ENCODE measurements at places on chromosomes 7 and 10.

- DNase-seq: no peak
Observed at GRCh38 chr10:79348640-79348988, 1.3 kb downstream of the PPIF start.

DNA sequence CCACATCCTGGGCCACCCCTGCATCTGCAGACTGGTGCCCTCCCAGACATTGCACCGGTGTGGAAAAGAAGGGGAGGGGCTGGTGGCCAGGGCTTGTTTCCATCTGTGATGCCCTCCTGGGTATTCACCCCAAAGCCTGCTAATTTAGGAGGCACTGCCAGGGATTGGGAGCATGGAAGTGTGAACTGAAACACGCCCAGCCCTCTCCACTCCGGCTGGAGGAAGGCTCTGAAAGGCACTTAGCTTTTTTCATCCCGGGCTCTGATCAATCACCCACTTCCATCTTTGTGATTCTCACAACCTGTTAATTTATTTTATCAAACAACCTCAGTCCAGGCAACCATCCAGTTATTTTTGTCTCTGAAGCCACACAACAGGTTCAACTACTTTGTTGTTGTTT, 20.9 kb upstream of the CPXM2 start:
- no peak for DNase-seq

GRCh38 chr7:156234666-156235494, 405.7 kb upstream of the RNF32 start:
- no peak for DNase-seq

- DNase-seq: no peak
Observed at GRCh38 chr10:125160856-125161706, 718 bp upstream of the CTBP2 start.

DNA sequence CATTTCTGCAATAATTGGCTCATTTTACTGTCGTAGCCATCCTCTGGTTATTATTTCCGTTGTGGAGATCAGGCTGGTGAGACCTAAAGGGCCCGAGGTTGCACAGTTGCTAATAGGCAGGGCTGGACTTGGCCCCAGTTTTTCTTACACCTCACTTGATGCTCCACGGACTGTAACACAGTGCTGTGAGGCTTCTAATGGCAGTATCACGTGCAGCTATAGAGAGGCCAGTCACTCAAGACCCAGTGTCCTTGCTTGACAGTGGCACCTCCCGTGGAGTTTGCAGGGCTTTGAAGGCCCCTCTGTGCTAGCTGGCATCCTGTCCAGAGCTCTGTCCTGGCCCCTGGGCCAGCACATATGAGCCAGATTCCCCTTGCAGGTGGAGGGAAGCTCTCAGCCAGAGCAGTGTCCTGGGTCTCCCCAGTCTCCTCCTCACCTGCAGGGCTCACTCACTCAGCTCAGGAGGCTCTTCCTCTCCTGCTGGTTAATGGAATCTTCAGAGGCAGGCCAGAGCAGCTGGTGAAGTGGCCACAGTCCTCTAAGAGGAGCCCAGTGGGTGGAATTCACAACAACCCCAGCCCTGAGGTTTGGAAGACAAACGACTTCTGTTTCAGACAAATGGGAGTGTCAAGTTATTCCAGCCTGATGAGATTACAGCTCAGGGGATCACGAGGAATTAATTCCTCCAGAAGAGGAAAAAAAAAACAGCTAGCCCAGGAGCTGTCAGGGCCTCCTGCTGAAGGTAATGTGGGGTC, 114.2 kb upstream of the FAM180A start:
- DNase-seq: no peak

- no peak for DNase-seq
Observed at GRCh38 chr7:74526780-74527179, 73.1 kb downstream of the GTF2IRD1 start.

DNA sequence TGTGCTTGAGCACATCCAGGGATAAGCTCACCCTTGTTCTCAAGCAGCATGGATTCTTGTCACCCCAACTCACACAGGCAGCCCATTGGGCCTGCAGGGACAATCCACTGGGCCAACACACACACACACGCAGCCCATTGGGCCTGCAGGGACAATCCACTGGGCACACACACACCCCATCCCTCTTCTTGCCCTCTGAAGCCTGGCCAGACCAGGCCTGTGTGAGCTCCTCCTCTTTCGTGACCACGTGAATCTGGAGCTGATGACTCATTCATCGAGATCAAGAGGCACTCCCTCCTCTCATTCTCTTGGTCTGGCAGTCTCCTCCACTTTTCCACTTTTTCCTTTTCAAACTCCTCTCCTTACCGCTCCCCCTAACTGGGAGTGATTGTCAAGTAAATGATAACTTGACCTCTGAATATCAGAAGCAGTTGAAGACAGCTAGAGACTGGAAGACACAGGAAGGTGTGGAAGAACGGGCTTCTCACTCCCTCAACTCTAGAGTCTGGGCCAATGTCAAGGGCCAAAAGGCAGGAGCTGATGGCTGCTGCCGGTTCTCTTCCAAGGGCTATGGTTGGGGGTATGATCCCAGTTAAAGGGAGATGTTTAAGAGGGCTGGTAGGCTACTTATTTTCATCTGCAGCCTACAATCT, 89.7 kb downstream of the HIPK2 start:
- no peak for DNase-seq

- no peak for DNase-seq
Observed at GRCh38 chr10:49280001-49280408, 19.0 kb upstream of the C10orf71 start.

DNA sequence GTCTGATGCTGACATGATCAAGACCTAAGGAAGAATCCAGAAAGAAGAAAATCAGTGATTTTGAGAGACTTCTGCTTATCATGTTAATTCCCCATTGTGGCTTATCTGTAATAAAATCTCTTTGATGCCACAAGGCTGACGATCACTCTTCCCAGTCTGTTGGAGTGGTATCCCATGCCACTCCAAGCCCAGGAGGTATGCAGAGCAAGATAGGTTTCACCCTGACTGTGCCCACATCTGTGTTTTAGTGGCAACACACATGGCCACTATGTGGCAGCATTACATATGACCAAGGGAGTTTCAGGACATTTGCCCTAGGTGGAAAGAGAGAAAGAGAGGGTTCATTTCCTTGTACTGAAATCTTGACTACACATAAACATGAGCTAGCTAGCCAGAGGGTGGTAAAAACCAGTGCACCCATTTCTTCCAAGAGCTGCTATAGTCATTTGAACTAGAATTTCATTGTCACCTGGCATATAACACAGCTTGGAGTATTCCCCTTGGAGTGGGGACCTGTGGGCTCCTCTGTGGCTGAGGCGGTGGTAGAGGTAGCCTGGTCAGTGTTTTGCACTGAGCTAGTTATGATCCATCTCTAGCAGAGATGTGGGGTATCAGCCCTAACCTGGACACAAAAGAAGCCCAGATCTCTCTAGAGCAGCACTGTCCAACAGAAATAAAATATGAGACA, 20.8 kb downstream of the LAMB4 start:
- DNase-seq: no peak

DNA sequence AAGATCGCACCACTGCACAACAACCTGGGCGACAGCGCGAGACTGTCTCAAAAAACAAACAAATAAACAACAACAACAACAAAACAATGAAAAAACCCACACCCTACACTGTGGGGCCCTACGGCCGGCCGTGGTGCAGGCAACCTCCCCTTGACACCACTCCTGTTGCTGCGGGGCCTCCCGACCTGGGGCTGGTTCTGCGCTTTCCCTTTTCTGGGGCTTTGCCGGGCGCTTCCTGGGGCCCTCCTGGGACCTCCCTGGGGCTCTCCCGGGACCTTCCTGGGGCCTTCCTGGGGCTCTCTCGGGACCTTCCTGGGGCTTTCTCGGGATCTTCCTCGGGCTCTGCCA, 46.6 kb downstream of the INSIG1 start:
- DNase-seq: no peak

DNA sequence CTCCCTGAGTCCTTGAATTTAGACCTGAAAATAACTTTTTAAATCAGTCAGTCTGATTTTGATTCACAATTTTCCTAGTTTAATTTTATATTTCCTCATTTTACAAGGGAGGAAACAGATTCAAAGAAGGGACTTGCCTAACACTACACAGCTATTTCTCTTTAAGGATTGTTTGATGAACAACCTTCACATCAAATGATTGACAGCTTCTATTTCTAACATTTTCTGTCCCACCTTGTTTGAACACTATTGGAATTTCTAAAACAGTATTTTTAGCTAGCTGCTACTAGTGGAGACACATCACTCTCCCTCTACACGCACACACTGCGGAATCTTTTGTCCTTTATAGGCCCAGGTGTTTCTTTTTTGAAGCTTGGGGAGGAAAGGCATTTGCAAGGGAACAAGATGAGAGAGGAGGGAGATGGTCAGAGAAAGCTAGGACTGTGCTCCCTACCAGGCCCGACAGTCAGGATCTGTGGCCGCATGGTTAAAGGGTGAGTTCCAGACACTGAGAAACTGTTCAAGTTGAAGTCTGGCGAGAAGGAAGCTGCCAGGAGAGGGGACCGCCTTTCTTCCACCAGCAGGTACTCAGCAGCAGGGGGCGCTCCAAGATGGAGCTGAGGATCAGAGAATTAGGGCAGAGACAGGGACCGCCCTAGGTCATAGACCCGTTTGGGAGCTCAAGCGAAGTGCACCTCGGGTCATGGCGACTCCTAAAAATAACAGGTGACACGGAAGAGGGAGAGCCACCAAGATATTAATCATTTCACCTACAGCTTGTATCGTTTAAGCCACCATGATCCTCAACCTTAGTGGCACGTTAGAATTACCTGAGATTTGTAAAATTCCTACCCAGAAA, 49.7 kb downstream of the DNAJC12 start:
- DNase-seq: peak; percentile 63

DNA sequence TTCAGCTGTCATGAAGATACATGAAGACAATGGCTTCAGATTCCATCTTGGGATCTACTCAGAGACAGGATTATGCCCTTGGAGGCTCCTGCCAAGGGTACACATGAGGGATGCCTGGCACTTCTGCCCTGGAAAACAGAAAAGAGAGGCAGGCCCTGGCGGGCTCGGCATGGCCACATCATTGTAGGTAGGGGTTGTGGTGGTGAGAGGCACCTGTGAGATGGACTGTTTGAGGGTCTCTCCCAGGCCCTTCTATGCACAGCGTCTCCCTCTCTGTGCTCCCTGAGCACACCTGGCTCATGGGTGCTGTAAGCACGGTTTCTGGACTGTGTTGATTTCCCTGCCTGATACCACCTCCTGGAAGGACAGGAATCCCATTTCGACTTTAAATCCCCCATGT, 304.3 kb downstream of the GLRX3 start:
- DNase-seq: no peak

DNA sequence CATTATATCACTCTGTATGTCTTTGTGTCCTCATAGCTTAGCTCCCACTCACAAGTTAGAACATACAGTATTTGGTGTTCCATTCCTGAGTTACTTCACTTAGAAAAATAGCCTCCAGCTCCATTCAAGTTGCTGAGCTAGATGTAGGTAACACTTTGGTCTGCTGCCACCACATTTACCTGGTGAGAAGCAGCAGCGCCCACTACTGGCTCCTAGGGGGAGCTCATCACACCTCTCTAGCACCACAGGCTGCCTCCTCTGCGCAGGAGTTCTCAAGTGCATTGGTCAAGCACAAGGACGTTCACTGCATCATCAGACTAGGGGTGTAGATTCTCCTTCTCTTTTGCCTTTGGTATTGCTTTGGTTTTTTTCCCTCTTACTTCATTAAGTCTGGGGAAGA, 530.9 kb upstream of the AUTS2 start:
- no peak for DNase-seq

- no peak for DNase-seq
Observed at GRCh38 chr10:73590881-73591799, at the start of gene USP54. USP54 (minus strand) TSS chr10:73591342; CDS start chr10:73575658, 15,684 bp downstream.

- no peak for DNase-seq
Observed at GRCh38 chr10:62805231-62806099, 945 bp downstream of the ADO start.

DNA sequence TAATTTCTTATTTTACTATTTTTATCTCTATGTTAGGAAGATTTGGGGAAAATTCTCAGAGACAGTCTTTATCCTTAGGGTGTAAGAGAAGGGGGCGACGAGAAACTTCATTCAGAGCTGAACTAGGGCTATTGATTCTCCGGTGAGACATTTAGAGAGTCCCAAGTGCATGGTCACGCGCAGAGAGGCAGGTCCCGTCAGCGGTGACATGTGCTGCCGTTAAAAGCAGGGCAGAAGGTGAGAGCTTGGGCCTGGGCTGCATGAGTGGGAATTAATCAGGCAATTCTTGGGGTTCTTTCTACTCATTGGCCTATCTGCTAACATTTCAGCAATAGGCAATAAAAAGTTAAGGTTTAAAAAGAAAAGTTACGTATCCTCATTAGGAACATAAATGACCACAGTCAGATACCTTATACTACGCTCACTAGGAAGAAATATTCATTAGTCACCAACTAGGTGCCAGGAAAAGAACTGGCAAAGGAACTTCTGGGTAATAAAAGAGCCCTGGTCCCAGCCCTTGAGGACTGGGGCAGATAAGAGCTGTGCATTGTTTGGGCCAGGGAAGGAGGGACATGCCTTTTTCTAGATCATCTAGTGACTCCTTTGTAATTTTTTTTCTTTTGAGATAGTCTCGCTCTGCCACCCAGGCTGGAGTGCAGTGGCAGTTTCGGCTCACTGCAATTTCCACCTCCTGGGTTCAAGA, 21.2 kb downstream of the PRKCQ start:
- DNase-seq: no peak

DNA sequence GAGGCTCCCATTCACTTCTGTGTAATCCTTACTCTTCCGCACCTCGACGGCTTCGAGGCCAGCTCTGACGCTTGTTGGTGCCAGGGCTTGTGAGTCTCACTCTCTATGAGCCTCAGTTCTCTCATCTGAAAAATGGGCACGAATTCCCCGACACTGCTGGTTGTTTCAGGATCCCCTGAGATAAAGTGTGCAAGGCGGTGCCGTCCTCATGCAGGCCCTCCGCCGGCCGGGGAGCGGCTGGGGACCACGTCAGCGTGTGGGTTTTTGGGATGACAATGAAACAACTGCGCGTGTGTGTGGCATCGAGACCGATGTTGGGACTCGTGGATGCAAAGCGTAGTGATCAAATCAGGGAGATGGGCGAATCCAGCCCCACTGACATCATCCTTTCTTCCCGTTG, 75.6 kb downstream of the FOXL3 start:
- no peak for DNase-seq

- no peak for DNase-seq
Observed at GRCh38 chr10:78416031-78417011, 382.7 kb downstream of the RPS24 start.

DNA sequence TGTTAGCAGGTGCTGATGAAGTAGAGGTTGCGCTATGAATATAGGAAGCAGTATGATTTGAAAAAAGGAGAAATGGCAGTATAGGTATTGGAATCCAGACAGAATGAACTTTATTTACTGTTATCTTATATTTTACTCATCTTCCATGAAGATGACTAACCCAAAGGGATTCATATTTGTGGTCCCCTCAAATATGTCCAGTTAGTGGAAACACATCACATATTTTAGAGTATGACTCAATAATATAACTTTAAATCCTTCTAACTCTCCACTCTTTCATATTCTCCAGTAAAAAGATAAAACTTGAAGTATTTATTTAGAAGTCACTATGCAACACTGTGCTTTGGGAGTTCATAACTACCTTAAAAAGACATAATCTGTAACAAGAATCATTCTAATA, 286.5 kb upstream of the LRRTM3 start:
- no peak for DNase-seq

Data from stimulated activated CD8-positive, alpha-beta memory T cell treated with anti-CD3 and anti-CD28 coated beads, Interleukin-4, amount 100 ng/mL, for 24 hours (primary cell).